ENCODE measurements at places on chromosomes 16 and 17.

DNA sequence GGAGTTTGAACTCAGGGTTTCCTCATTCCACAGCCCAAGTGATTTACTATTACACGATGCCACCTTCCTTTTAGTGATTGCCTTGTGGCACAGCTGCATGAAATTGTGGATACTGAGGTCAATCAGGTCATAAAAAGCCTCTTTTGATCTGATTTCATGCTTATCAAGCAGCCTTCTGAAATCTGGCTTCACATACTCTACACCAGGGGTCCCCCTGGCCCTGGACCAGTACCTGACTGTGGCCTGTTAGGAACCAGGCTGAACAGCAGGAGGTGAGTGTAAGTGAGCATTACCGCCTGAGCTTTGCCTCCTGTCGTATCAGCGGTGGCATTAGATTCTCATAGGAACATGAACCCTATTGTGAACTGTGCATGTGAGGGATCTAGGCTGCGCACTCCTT is 13.8 kb downstream of the SLFN5 start:
- DNase-seq = no peak

- DNase-seq = peak; percentile 78
Observed at GRCh38 chr17:59329176-59330052, 2.0 kb upstream of the YPEL2 start.

GRCh38 chr16:58324792-58325191 is 30.0 kb upstream of the PRSS54 start:
- DNase-seq = no peak

DNA sequence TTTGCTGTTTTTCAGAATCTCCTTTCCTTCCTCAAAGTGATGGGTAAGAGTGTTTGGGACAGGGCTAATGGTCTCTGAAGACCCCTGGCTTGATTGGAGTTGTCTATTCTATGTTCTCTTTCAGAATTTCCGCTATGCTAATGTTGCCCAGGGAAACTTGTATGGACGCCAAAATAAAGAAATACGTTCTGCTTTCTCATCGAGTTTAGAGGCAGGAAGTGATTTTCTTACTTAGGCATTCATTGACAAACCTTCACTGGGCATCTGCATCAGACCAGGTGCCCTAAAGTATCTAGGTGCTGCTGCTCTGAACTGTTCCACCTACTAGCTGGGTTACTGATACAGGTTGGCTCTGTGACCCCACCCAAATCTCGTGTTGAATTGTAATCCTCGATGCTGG is 787.9 kb upstream of the EEF2KMT start:
- no peak for DNase-seq

DNA sequence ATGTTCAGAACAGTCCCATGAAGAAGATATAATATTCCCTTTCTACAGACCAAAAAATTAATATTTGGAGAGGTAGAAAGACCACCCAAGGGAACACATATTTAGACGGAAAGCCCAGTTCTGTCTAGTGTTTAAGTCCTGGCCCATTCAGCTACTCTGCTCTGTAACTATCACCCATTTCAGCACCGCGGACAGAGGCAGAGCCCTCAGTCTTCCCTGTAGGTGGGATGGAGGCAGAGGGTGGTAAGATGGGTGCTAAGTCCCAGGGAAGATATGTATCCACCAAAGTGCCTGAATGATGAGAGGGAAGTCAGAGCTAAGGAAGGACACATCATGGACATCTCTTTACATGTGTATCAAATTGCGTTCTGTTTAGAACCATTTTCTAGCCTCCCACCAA is 27.8 kb upstream of the C16orf78 start:
- DNase-seq = no peak

DNA sequence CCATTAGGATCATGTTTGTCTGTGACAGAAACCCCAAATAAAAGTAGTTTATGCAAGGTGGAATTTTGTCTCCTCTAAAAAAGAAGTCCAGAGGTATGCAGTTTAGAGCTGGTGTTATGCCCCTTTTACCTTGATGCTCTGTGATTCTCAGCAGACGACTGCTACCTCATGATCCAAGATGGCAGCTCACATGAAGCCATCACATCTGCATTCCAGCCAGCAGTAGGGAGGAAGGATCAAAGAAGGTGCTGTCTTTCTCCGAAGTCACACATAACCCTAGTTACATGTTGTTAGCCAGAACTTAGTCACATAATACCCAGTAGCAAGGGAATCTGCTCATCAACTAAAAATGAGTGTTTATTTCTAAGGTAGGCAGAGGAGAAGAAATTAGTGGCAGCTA is 135.7 kb upstream of the HS3ST2 start:
- DNase-seq = no peak
